ENCODE measurements at places on chromosomes 6 and 20.

GRCh38 chr6:48116699-48117645 is 6.0 kb upstream of the PTCHD4 start:
- no peak for DNase-seq

DNA sequence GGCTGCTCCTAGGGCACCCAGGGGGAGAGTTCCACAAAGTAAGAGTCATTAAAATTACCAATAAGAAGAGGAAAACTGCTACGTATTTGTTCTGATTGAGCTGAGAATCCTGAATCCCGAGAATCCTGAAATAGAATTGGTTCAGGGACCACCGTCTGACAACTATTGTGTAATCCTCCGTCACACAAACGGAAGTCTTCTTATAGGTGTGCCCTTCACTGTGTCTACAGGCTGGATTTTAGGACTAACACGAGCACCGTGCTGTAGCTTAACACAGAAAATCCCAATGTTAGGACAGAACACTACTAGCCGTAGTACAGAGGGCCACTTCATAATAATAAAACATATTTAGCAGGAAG is 50.6 kb upstream of the RNF182 start:
- no peak for DNase-seq

GRCh38 chr6:114055763-114056162 is 84.8 kb upstream of the HDAC2 start:
- no peak for DNase-seq

DNA sequence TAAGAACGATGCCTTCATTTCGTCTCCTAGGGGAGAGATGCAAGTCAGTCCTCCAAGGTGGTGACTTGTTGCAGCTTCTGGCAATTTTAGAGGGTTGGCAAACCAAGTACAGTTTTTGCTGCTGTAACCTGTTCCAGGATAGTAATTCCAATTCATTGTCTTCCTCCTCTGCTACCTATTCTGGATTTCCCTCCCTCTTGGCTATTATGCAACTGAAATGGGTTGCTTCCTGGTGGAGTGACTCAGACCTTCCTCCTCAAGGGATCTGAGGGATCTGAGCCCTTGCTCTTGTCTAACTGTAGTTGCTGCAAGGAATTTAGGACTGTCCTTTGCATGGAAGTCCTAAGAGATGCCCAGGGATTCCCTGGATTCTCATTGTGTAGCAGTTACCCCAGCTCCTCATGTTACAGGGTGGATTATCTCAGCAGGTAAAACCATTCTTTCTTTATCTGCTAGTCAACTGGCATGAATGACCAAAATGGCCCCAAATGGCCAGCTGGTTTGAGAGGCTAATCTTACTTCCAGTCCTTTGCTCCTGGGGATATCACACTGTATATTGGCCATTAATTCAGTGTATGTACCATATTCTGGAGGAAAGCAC is 17.6 kb upstream of the ELMO2 start:
- DNase-seq: no peak

DNA sequence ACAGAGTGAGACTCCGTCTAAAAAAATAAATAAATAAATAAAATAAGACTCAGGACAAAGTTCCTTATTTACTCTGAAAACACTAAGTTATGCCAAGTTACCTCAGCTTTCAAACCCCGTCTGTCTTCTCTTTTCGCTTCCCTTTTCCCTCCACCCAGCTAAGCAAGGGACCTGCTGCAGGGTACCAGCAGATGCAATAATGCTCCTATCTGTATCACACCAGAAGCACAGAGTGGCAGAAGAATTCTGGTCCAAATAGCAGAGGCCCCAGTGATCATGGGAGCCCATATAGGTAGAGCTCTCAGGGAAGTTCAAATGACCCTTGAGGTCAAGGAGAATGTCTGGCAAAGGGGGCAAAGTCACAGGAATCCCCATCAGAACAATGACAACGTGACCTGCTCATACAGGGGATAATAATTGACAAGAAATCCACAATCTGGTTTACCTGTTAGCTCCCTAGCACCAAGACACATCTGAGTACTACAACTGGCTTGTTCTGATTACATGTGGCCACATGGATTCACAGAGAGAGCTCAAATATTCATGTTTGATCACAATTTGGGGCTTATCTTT is 8.7 kb downstream of the GCM1 start:
- DNase-seq: no peak

DNA sequence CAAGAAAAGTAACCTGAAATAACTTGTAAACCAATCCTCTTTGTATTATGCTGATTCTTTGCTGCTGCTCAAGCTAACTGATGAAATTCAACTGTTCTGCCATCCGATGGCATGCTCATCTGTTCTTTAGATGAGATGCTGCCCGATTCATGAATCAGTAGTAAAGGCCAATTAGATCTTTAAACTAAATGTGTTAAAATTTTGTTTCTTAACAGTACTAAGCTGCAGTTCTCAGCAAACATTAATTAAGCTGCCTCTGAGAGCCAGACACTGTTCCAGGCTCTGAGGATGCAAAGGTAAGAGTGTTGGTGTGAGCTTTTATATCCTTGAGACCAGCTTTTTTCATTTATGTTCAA is 77.0 kb upstream of the NT5E start:
- DNase-seq: no peak

- DNase-seq: no peak
Measured at GRCh38 chr6:121901432-121901831, 466.0 kb downstream of the GJA1 start.

- no peak for DNase-seq
Measured at GRCh38 chr20:18511571-18511970, 3.8 kb downstream of the SEC23B start.

DNA sequence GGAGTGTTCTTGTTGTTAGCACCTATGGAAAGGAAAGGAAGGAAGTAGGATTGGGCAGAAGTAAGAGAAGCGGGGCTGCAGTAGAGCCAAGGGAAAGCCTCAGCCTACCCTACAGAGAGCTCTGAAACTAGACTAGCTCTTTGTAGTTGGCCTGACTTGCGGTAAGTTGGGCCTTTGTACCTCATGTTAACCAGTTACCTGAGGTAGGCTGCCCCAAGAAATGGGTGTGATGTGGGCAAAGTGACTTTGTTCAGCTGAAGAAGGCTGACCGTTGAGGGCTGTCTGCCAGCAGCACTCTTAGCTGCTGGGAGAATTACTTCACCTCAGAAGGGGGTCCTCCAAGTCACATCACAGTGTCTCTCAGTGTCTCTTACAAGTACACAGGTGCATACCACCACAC is 54.9 kb upstream of the FAM184A start:
- DNase-seq: no peak

- DNase-seq: no peak
Measured at GRCh38 chr6:22023937-22024336, 272.9 kb downstream of the PRL start.

DNA sequence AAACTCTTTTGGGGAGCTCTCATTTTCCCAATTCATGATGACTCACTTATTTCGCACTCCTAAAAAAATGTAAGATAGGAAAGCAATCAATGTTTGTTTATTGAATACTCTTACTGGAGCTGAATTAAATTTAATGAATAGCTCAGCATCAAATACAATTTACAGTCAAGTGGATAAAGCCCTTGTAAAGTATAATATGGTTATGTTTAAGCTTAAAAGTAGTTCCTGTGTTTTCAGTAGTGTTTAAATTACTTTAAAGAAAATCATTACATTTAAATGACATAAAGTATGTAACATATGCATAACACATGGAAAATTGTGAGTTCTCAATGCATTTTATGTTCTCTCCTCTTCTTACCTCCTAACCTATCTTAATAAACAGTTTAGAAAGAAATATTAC is at the start of gene OR2B3:
Gene OR2B3 (minus strand): TSS at position 101 of the 400 bp plus-strand sequence. CDS start 65 bp downstream, at position 36.
- DNase-seq: no peak

DNA sequence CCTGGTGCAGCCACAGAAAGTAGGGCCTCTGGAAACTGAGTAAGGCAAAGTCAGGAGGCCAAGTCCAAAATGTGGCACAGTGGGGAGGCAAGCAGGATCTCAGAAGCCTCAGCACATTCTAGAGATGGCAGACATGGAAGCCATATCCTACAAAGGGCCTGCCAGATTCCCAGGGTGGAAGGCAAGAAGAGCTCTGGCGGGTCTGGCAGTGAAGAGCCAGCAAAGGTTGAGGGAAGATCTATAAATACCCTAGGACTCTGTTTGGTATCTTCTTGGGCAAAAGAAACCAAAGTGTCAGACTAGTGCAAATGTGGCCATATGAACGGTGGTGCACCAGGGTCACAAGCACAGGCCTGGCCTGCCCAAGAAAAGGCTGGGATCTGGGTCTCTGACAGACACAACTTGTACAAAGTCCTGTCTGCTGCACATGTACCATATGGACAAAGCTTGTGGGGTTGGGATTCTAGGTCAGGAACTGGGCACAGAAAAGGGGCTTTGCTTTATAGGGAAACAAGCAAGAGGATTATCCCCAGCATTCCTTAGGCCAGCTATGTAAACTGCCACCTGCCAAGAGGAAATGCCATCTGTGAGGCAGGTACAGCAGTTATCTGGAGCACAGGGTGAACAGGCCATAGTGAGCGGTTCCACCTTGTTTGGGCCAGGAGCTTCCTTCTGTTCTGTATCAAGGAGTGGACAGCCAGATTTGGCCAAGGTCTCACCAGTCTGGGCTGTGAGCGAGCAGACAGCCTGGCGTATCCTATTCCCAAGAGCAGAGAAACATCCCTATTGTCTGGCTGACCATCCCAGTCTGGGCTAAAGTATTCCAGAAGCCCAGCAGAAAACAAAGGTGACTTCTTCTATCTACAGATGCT is 36.3 kb upstream of the SLC4A11 start:
- DNase-seq: no peak

DNA sequence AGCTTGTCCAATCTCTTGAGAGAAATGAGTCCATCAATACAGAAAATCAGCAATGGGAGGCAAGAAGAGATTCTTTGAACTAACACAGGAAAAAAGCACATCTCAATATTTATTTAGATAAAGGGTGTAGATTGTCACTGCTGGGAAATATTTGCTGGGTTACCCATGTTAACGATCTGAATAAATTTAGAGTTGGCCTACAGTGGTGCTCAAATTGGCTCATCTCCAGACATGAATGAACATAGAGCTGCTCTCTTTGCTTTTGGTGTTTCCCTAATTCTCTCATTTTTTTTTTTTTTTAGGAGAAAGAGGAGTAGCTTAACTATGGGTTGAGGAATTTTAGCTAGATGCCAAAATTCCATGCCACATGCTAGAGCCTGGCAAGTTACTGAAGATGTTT is 471.2 kb downstream of the PKHD1 start:
- no peak for DNase-seq

Data from EL (cell line).